Activated CD4-positive, CD25-positive, alpha-beta regulatory T cell (primary cell): ENCODE measurements at places on chromosomes 6 and 20.
A peak's percentile ranks its signal among the peaks of the same experiment; 100 is the strongest.

DNA sequence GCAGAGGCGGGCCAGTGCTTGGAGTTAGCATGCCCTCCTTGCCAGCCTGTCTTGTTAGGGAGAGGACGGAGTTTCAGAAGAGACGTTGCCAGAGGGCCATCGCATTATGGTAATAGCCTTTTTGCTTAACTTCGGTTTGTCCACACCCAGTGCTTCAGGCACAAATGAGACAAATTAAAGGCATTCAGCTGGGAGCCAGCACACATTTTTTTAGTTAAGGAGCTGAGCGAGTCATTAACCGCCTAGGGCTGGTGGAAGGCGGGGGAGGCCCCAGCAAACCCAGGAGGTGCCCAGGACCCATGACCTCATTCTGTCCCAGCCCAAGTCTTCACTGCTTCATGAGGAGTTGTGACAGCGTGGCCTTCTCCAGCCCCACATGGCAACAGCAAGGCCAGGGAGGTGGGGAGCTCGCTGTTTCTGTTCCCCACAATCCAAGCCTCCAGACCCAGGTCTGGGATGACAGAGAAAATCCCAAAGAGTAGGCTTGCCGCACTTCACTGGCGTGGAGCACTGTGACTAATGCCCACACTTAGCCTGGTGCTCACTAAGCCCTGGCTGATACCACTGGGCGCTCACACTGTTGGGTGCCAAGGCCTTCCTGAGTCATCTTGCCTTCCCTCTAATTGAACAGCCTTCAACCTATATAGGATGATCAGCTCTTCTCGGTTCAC is 237.1 kb downstream of the ANKRD60 start:
- no peak for DNase-seq

GRCh38 chr20:62978561-62978943 is 26.0 kb downstream of the SLC17A9 start:
- no peak for DNase-seq

GRCh38 chr6:31958412-31958740 is 395 bp downstream of the NELFE start:
- DNase-seq, result no peak

- no peak for DNase-seq
Measured at GRCh38 chr6:115882174-115882573, 178.5 kb downstream of the FRK start.

DNA sequence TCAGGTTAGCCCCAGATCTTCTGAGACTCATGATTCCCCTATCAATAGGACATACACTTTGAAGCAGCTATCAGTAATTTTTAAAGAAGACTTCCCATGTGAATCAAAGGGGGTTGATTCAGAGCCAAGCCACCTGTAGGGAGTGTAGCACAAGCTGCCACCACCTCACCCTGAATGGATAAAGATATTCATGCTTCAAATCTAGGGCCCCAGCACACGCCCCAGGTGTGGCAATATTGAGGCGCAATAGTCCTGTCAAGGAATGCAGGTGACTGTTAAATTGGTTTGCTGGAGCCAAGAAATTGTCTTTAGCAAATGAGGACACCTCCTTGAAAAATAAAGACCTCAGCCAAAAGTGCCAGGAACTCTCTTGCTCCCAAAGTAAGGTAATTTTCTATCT is 404.4 kb downstream of the MAFB start:
- DNase-seq, result no peak

- no peak for DNase-seq
Measured at GRCh38 chr6:74798302-74798701, 407.6 kb downstream of the COL12A1 start.

GRCh38 chr6:31834367-31835250 is 7.1 kb downstream of the HSPA1B start:
- peak; percentile 64 for DNase-seq

GRCh38 chr6:8953310-8953709 is 518.0 kb upstream of the SLC35B3 start:
- no peak for DNase-seq

DNA sequence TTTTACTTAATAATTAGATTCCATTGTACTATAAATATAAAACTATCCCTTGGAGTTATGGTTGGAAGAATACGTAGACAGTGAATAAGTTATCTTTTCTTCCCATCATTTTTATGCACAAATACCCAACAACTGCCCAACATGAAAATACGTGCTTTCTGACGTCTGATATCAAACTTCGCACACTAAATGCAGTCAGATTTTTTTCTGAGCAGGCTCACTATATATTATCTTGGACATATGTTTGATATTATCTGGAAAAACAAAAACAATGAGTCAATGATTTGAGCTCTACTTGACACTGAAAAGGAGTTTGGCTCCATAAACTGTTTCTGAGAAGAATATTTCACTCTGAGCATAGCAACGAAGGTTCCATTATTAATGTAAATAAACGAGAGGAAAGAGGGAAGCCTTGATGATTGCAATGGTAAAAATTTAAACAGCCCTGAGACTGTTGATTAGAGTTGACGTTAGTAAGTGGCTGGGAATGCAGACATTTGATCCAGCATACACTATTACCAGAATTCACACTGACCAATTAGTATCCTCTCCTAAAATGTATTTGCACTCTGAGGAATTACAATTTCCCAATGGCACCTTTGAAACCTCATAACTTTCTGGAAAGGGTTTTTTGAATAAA is 1090.0 kb downstream of the EPHA7 start:
- no peak for DNase-seq

- no peak for DNase-seq
Measured at GRCh38 chr6:28458568-28458967, 15.3 kb upstream of the ZSCAN23 start.

DNA sequence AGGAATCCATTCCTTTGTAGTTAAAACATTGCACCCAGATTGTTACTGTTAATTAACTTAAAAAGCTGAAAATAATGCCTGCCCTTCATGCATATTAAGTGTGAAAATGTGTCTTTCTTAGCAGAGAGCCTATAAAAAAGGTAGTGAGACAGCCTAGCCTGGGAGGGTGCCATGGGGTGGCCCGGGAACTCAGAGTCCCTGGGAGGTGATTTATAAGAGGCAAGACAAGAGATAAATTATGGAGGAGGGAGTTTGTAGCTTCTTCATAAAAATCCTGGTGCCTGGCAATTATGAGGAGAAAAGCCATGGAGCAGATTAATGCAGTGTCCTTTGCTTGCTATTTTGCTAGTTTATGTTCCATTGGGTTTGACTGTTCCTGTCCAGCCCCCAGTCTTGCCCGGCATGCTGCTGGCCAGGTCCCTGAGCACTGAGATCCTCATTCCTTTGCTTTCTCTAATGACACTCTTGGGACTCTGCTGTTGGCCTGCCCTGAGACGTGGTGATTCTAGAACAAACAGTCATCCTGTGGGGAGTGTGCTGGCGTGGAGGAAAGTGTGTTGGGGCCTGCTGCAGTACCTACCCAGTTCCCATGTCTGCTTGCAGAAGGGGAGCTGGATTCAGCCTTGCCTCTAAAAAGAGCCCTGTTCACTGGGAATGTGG is 4.2 kb downstream of the MLN start:
- DNase-seq, result no peak

- DNase-seq, result no peak
Measured at GRCh38 chr6:21587179-21587960, 6.2 kb upstream of the SOX4 start.

GRCh38 chr6:129966125-129966524 is 52.3 kb upstream of the L3MBTL3 start:
- no peak for DNase-seq

DNA sequence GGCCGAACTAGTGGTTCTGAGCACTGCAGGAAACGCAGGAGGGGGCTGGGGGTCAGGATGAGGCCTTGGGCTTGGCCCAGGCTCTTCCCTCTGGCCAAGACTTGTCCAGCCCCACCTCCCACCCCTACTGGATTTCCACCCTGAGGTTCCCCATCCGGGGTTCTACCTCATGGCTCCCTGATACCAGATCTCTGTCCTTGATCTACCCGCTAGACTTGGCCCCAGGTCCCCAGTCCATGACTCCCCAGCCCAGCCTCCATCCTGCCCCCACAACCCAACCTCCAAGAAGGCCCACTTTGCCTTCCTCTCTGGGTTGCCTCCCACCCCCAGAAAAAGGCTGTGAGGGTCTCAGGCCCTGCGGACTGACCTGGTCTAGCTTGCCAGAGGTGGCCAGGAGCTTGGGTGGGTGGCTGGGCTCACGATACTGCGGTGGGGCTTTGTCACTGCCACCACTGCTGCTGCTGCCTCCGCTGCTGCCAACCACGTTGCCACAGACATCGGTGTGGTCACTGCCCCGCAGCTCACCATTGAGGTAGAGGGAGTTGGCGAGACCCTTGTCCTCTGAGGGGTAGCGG is 6.8 kb upstream of the FASTKD5 start:
- DNase-seq, result no peak

DNA sequence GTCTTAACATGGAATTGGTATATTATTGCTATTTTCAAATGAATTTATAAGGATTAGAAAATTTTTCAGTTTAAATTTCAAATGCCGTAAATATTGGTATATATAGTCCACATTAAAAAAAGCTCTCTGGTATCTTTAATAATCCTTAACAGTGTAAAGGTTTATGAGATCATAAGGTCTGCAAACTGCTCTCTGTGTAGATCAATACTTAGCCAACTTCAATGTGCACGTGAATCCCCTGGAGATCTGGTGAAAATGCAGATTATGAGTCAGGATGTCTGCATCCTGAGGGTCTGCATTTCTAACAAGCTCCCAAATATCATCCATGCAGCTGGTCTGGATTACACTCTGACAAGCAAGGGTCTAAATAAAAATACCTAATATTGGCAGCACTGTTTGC is 43.5 kb downstream of the LAMA4 start:
- DNase-seq, result no peak

GRCh38 chr6:143679041-143679440 is 1.3 kb downstream of the PHACTR2 start:
- no peak for DNase-seq

- no peak for DNase-seq
Measured at GRCh38 chr20:49278818-49279676, 1.2 kb upstream of the ZNFX1 start.

DNA sequence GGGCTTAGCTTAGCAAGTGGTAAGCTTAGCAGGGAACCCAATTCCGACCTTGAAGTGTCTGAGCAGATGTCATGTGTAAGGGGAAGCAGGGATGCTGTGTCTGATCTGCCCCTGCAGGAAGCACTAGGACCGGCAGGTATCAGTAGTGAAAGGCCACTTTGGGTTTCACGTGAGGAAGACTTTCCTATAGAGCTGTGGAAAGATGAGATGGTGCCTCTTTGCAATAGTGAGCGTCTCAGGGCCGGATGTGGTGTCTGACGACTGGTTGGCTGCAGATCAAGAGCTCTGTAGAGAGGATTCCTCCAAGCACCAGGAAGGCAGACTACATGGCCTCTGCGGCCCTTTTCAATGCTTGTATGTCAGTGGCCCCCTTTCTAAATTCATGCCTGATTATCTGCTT is 98.3 kb downstream of the TIAM2 start:
- DNase-seq, result no peak

DNA sequence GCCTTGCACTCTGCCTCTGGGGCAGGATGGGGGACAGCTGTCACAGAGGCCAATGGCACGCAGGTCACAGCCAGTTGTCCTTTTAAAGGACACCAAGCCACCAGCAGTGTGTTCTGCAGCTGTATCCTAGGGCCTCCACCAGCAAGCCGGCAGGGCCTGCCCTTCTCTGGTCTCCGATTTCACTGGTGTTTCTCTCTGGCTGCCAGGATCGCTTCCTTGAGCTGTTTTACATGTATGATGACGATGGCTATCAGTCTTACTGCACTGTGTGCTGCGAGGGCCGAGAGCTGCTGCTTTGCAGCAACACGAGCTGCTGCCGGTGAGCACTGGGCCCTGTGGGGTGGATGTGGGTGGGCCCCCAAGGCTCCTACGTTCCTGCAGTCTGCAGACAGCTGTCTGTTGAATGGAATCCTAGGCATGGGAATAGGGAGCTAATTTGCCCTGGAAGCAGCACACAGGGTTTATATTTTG is 22.7 kb upstream of the MAPRE1 start:
- no peak for DNase-seq

DNA sequence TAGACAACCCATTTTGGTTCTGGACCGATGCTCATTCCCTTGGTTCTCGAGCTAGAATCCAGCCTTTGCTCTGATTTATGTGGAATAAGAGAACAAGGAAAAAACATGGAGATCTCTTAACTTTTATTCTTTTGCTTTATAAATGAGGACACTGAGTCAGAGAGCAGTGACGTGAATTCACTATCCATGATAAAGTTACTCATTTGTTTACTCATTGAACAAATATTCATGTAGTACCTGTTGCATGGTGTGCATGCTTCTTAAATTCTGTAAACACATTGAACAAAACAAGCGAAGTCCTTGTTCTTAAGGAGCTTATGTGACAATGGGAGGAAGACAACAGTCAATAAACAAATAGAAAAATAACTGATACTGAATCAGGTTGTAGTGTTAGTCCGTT is 56.9 kb downstream of the BMP2 start:
- DNase-seq, result no peak

- no peak for DNase-seq
Measured at GRCh38 chr6:8387942-8388437, 47.4 kb downstream of the SLC35B3 start.

GRCh38 chr6:169108753-169109152 is 144.9 kb downstream of the THBS2 start:
- DNase-seq, result no peak

DNA sequence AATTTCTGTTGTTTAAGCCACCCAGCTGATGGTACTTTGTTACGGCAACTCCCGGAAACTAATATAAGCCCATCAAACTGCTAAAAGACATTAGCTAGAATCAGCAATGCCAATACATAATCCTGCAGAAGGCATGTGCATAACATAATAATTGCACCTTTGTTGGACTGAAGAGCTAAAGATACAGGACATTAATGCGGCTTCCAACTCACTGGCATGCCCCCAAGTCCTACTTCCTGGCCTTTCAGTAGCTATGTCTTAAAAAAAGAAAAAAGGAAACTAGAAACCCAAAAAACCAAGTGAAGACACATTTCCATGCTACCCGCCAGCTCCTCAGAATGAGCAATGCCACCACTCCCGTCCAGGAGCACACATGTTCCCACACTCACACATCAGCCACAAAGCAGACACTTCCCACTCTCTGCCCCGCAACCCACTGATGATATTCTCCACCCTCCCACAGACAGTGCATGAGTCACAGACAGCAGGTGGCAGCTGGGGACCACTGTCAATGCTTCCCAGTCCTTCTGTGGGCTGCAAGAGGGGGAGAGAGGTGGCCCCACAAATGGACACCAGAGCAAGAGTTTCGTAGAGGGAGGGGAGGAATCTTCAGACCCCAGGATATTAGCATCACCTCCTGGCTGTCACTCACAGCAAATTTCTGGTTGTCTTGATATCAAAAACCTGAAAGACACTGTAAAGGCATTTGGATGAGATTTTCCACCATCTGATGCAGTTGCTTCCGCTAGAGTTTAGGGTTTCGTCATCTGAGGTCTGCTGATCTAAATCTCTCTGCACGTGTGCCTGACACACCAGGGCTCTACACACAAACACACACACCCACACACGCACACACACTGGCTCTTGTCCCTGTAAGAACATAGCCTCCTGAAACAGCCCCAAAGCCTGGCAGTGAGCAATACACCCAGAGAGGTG is 32.8 kb downstream of the GFOD1 start:
- DNase-seq, result no peak

DNA sequence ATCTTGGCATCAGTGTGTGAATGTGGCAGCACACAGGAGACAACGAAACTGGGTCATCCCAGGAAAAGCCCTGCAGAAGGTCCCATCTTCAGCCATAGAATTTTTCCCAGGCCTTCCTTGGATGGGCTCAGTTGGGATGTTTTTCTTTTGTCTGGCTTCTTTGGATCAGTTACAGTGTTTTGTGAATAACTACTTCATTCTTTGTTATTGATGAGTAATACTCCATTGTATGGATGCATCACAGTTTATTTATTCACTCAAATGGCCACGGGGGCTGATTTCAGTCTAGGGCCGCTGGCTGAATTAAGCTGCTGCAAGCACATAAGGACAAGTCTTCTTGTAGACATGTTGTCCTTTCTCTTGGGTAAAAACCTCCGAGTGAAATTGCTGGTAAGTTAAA is 81.3 kb upstream of the CD93 start:
- DNase-seq, result no peak
